T-helper 9 cell (primary cell): ENCODE measurements at places on chromosomes 1 and 21.

- DNase-seq, result no peak
Observed at GRCh38 chr1:20958430-20958829, 171.3 kb upstream of the HP1BP3 start.

- no peak for DNase-seq
Observed at GRCh38 chr1:107251839-107252238, 111.0 kb downstream of the NTNG1 start.

DNA sequence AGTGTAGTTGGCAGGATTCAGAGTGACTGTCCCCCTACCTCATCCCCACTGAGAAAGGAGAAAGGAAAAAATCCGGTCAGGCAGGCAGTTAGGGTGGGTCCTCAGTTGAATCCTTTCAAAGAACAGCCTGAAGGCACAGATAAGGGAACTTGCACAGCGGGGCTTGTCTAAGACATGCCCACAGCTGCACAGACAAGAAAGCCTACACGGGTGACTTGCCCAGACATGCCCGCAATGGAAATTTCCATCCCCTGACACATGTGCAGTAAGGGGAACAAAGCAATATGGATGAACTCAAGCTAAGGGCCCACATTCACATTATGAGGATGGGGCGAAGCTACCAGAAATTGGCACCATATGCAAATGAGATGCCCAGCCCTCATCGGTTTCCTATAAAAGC is 82.5 kb downstream of the DESI2 start:
- no peak for DNase-seq

- no peak for DNase-seq
Observed at GRCh38 chr1:40362699-40363098, 10.8 kb upstream of the SMAP2 start.

DNA sequence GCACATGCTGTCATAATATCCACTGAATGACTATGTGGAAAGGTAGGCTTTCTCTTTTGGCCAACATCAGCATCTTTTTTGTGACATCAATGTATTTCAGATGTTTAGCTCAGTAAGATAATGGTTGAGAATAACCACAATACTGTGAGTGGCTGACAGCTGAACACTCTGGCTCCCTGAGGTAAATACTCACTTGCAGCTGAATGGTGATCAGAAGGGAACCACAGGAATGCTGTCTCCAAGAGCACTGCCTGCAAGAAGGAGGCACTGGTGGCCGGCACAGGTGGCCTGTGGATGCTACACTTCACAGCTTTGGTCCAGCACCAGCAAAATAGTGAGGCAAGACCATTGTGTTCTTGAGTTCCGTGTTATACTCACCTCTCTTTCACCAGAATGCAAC is 118.7 kb upstream of the PPM1J start:
- no peak for DNase-seq

DNA sequence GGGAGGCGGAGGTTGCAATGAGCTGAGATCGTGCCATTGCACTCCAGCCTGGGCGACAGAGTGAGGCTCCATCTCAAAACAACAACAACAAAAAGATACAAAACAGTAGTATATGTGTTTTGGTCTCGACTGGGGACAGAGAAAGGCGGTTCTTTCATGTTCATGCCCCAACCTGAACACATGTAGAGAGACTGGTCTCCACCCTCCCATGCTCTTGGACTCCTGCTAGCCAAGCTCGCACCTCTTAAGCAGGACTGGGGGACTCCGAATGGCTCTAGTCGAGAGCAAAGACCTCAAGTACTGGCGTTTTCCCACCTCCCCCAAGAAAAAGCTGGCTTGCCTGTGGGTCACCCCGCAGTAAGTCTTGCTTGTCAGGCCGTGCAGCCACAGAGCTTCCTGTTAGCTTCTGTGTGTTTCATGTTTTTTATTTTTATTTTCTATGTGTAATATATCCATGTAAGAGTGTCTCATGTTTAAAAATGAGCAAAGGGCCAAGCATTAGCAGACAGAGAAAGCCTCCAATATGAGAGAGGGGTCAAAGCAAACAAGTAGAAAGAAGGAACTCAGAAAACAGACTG is 91.6 kb downstream of the SCCPDH start:
- DNase-seq, result no peak

DNA sequence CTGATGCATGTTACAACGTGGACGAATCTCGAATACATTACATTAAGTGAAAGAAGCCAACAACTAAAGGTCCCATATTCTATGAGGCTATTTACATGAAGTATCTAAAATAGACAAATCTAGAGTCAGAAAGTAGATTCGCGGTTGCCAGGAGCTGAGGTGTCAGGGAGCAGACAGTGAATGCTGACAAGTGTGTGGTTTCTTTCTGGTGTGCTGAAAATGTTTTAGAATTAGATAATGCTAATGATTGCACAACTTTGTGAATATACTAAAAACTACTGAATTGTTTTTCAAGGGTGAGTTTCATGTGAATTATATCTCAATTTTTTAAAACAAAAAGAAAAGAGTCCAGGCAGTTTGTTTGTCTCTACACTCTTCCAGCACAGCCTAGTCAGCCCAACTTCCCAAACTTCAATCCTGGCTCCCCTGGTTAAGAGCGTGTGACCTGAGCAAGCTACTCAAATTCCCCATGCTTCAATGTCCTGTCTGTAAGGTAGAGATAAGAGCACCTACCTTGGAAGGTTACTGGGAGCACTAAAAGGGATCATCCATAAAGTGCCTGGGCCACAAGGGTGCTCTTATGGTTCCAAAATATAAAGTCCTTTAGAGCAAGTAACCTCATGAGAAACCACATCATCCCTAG is 20.9 kb downstream of the HLCS start:
- no peak for DNase-seq

DNA sequence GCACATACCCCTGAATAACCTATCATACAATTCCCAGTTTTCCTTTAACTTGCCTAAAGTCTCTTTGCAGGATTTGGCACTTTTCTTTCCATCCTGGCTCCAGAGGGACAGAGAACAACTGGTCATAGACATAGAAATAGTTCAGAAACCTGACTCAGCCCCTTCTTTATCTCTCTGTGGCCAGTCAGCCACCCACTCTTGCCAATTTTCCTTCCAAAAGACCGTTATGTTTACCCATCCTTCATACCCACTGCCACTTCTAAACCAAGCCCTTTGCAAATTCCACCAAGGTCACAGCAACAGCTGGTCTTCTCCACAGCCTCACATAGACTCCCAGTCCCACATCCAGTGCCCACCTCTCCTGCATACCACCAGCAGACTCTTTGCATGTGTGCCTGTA is 127.2 kb upstream of the FGGY start:
- DNase-seq, result no peak

GRCh38 chr1:232372841-232373440 is 257.0 kb downstream of the SIPA1L2 start:
- DNase-seq, result no peak

- DNase-seq, result no peak
Observed at GRCh38 chr1:245875581-245876261, 631.4 kb downstream of the SMYD3 start.

DNA sequence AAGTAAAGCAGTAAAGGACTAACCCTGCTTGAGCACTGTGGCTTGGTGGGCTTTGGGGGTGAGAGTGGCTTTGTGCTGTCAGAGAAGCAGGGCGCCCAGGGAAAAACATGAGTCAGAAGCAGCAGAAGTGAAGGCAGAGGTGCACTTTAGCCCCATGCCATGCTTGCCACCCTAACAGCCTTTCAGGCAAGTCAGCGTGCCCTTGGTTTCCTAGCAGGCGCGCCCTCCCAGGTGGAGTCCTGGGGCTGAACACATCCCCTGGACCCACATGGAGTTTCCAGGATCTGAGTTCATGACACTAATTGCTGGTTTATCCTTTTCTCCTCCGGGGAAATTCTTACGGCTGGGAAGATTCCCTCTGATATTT is 106.6 kb downstream of the TLR5 start:
- DNase-seq, result no peak
